ENCODE measurements at places on chromosomes 11 and 22.
A peak's percentile ranks its signal among the peaks of the same experiment; 100 is the strongest.

DNA sequence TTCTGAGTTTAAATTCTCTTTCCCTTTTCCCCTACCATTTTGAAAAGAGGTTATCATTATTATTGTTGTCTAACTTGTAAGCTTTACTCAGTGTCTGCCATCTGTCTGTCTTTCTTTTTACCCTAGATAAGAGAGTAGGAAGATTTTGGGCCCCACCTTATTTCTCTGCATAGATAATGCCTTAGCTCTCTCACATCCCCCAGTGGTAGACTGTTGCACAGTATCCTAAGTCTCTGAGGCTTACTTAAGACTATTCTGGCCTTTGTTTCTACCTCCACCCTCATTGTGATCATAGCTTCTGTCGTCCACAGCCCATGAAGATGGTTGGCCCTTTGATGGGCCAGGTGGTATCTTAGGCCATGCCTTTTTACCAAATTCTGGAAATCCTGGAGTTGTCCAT lies 3.6 kb upstream of the OR51L1 start:
- DNase-seq: no peak

GRCh38 chr11:111426617-111427016 lies 47.5 kb upstream of the POU2AF1 start:
- no peak for DNase-seq

- DNase-seq: peak; percentile 43
Observed at GRCh38 chr22:46007003-46007847, 30.3 kb upstream of the WNT7B start.

DNA sequence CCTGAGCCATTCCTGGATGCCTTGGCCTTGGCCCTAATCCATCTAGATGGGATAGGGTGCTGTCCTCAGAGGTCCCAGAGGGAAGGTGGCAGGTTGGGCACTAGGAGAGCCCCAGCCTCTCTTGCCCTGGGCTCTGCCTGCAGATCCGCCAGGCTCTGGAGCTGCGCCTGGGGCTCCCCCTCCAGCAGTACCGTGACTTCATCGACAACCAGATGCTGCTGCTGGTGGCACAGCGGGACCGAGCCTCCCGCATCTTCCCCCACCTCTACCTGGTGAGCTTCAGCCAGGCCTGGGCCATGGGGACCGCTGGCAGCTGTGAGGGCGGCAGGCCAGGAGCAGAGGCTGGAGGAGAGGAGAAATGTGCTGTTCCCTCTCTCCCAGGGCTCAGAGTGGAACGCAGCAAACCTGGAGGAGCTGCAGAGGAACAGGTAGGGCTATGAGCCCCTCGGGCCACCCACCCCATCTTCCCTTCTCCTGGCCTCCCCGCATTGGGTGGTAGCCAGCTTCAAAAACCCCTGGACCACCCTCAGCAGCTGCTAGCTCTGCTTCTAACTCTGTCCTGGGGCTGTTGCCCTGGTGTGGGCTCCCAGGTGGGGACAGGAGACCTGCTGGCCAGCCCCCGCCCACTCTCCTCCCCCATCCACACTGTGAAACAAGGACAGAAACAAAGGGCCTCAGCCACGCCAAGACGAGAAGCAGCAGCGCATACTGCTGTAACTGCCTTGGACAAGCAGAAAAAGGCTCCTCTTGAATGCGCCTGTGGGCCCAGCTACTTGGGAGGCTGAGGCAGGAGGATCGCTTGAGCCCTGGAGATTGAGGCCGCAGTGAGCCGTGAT lies 4.9 kb downstream of the SSH3 start:
- no peak for DNase-seq

DNA sequence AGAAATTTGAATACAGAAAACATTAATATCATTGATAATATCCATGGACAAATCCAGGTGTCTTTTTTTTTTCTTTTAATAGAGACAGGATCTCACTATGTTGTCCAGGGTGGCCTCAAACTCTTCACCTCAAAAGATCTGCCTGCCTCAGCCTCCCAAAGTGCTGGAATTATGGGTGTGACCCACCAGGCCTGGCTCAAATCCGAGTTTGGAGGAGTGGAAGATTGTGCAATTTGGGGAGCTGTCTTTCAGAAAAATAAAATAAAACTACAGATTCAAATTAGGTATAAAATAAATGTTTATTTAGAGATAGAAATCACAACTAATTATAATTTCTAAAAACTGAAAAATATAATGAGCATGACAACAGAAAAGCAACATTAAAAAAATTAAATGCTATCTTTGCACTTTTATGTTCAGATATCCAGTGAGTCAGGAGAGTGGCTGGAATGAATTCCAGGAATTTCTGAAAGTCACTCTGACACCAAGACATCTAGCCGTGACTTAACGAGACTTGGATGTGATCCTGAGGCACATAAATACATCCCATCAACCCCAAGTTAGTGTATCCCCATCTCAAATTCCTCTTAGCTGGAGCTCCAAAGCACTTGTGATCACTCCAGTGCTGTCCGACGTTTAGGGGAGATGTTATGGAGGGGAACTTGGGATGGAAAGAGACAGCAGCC lies 128.6 kb upstream of the THY1 start:
- no peak for DNase-seq

- no peak for DNase-seq
Observed at GRCh38 chr11:64872790-64873488, 5.5 kb downstream of the EHD1 start.
